ENCODE measurements at places on chromosomes 6 and 20.

DNA sequence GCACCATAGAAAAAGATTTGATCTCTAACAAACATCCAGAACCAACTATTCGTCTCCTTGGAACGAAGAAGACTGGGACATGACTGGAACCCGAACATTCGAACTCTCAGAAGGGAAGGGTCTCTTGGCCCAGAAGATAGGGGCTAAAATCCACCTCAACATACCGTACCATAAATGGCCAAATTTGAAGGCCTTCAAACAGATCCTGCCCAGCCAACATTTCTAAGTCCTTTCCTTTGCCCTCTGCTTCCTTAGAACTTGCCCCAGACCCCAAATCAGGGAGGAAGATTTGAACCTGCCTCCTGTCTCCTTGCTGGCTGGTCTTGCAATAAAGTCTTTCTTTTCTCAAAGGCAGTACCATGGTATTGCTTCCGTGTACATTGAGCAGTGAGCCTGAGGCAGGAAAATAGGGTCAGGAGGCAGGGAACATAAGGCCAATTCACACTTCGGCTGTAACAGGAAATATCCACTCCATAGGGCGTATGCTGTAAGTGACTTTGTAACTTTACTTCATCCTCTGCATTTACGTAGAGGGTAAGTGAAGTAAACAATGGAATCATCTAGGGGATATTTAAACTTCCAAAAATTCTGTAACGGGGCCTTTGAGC is 1.8 kb upstream of the PXDC1 start:
- no peak for DNase-seq

GRCh38 chr20:58160451-58161061 is 67.9 kb downstream of the ANKRD60 start:
- no peak for DNase-seq

GRCh38 chr6:31490115-31490873 is 7.7 kb upstream of the MICB start:
- no peak for DNase-seq

- DNase-seq = no peak
These were observed 135.0 kb downstream of the CARMIL1 start for GRCh38 chr6:25414168-25414567.

Data from RWPE1 (cell line).